ENCODE measurements at places on chromosomes 7 and 10.
A peak's percentile ranks its signal among the peaks of the same experiment; 100 is the strongest.

DNA sequence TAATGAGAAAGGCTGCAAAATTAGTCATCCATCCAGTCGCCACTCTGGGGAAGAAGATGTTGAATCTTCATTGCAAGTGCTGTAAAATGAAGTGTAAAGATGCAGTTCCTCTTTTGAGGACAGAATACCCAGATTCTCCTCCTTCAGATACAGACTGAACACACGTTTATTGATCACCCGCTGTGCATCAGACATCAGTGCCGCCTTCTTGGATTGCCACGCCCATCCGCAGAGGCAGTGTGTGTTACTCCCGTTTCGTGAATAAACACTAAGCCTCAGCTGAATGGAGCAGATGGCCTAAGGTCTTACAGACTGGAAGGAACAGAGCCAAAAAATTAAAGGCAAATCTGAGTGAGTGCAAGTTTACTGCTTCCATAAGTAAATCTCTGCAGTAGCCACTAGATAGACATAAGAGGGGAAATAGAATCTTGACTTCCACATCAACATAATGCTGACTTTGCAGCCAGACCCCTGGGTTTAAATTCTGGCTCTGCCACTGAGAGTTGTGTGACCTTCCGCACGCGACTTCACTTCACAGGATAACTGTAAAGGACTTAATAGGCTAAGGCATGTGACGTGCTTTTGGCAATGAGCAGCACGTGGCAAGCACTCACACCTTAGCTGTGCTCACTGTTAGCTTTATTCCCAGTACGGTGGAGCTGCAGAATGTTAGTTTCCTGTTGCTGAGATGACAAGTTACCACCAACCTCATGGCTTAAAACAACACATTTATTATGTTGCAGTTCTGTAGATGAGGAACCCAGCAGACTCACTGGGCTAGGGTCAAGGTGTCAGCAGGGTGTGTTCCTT is 285.9 kb downstream of the CELF2 start:
- no peak for DNase-seq

GRCh38 chr7:15557186-15557585 is 4.6 kb downstream of the AGMO start:
- peak; percentile 38 for DNase-seq

- no peak for DNase-seq
Measured at GRCh38 chr7:112982441-112983063, 104.1 kb downstream of the GPR85 start.

DNA sequence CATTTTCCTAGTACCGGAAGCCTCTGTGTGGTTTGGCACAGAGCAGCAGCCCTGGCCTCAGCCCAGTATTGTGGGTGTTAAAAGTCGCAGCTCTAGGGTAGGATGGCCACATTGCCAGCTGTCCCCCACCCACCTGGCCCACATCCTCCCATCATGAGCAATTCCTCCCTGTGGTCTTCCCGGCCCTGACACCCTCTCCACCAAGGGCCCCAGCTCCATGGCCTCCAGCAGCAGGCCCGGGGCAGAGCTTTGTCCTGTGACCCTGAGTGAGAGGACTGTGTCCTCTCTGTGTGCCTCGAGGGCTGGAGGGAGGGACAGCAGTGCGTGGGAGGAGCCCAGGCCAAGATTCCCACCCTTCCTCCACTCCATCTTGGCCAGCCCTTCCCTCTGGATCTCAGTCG is 93.7 kb downstream of the MYL10 start:
- no peak for DNase-seq

Measured in NCI-H69 (cell line).